ENCODE measurements at places on chromosomes 4 and X. TPM values are rescaled to one million over a fixed set of nuclear protein-coding genes. Genes with fewer than 3 reads are reported as not detected.

Gene MEPE
- not detected for total RNA-seq

Gene NPNT
- not detected for total RNA-seq

Gene CTSO
- 10.8 TPM for total RNA-seq

Gene NPY5R
- not detected for total RNA-seq

Gene TLR3
- total RNA-seq = 8.6 TPM

Gene RNF150
- total RNA-seq = 2.6 TPM

Gene PPP1R2C
- not detected for total RNA-seq

Gene GLUD2
- 0.53 TPM for total RNA-seq

Gene GAGE12F
- not detected for total RNA-seq

Gene ARHGEF38
- total RNA-seq = not detected

Gene CDKL2
- 0.86 TPM for total RNA-seq

Gene FRMD7
- total RNA-seq = not detected

Gene MYOZ2
- total RNA-seq = not detected

Gene TXK
- total RNA-seq = 0.86 TPM

Gene SNCA
- total RNA-seq = 69.8 TPM

Gene SMIM43
- total RNA-seq = not detected

Gene EOLA1
- 14.4 TPM for total RNA-seq

Gene PRICKLE3
- total RNA-seq = 5.8 TPM

Gene UCHL1
- 770 TPM for total RNA-seq

Gene TAB3
- 9.0 TPM for total RNA-seq

Gene NELFA
- 25.7 TPM for total RNA-seq

Gene BCOR
- 10.7 TPM for total RNA-seq

Gene EFHC2
- total RNA-seq = 0.71 TPM

Data from myometrial cell (primary cell).